NCI-H1694 (cell line): ENCODE measurements at places on chromosomes 3 and 15.

GRCh38 chr15:44711096-44711742 lies at the start of the genes B2M and PATL2:
B2M (plus strand) TSS chr15:44711517; CDS start chr15:44711547, 30 bp downstream.
PATL2 (minus strand) TSS chr15:44711323; CDS start chr15:44676490, 34,833 bp downstream.
- peak; percentile 90 for DNase-seq

GRCh38 chr15:67834581-67835296 lies 5.1 kb downstream of the RNU6-1 start:
- DNase-seq = no peak

GRCh38 chr3:87694678-87695077 lies 364.1 kb downstream of the CGGBP1 start:
- DNase-seq = no peak

GRCh38 chr3:113629584-113630421 lies 66.6 kb downstream of the USF3 start:
- no peak for DNase-seq

DNA sequence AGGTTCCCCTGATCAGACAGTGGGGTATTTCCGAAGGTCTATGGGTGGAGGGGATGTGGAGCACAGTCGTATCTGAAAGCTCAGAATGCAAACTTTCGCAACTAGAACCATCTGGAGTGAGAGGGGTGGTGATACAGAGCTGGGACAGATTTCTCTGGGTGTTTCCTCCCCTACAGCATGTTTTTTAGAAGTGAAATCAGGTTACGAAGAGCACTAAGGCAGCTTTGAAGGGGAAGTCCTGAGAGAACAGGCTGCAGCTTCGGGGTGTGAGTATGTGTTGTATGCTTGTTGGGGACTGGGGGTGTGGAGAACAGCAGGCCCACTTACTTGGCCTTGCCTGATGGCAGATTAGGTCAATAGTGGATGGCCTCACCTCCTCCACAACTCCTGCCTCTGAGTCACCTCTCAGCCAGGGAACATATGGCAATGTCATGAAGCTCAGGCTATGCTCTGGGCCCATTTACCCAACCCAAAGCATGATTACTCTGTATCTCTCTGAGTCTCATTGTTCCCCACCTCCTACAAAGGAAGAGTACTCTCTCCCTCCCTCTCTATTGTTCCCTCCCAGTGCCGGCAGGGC lies 107.2 kb upstream of the RASGRP1 start:
- DNase-seq = no peak

DNA sequence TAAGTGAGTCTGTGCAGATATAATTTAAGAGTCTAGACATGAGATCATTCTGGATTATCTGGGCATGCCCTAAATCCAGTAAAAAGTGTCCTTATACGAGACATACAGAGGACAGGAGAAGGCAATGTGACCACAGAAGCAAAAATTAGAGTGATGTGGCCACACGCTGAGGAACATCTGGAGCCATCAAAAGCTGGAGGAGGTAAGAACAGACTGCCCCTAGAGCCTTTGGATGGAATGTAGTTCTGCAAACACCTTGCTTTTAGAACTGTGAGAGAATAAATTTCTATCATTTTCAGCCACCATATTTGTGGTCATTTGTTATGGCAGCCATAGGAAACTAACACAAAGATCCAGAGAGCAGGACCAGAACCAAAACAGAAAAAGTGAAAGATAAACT lies 41.0 kb downstream of the CD200 start:
- no peak for DNase-seq

DNA sequence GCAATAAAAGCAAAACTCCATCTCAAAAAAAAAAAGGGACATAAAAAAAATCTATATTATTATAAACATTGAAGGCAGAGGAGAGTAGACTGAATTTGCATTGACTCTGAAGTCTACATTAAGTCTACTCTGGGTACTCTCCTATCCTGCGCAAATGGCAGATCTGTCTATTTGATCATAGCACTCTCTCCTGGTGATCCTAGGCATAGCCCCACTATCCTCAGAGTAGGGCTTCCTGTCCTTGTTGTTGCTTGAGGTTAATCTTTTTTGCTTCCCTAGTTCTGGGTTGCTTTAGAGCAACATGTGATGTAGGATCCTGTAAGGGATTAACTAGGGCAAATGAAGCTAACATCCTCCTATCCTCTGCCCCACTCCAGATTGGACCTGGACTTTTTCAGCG lies 82.1 kb upstream of the LRRFIP2 start:
- no peak for DNase-seq

DNA sequence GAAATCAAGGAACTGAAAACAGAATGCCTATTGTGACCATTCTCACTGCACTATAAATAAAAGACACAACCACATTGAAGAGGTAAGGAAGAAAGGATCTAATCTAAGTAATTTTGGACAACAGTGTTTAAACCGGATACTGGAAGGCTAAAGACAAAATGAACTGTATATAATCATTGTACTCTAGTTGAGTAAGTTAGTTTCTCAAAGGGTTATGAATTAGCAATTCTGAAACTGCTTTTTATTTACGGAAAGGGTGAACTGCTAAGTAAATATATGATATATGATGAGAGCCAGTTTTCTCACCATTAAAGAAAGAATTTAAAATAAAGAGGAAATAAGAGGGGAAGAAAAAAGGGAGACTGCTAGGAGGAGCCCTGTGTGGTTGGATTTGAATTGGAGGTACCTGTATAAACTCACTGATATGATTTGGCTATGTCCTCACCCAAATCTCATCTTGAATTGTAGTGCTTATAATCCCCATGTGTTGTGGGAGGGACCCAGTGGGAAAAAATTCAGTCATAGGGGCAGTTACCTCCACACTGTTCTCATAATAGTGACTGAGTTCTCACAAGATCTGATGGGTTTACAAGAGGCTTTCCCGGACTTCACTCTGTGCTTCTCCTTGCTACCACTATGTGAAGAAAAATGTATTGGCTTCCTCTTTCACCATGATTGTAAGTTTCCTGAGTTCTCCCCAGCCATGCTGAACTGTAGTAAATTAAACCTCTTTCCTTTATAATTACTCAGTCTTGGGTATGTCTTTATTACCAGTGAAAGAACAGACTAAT lies 607.7 kb downstream of the PYDC2 start:
- no peak for DNase-seq

DNA sequence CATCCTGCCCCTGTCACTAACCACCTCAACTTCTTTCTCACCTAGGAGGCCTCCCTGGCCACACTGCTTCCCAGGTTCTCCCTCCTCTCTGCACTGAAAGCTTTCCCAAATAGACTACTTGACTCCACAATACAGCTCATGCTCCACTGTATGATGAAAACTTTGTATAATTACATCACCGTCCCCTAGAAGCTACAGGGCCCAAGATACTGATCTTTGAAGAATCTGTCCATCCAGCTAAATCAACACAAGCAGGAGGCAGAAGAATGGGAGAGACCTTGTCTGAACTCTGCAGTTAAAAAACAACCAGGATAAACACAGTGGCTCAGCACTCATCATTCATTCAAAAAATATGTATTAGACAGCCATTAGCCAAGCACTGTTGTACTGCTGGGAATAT lies 26.4 kb upstream of the RPS17 start:
- DNase-seq = no peak

DNA sequence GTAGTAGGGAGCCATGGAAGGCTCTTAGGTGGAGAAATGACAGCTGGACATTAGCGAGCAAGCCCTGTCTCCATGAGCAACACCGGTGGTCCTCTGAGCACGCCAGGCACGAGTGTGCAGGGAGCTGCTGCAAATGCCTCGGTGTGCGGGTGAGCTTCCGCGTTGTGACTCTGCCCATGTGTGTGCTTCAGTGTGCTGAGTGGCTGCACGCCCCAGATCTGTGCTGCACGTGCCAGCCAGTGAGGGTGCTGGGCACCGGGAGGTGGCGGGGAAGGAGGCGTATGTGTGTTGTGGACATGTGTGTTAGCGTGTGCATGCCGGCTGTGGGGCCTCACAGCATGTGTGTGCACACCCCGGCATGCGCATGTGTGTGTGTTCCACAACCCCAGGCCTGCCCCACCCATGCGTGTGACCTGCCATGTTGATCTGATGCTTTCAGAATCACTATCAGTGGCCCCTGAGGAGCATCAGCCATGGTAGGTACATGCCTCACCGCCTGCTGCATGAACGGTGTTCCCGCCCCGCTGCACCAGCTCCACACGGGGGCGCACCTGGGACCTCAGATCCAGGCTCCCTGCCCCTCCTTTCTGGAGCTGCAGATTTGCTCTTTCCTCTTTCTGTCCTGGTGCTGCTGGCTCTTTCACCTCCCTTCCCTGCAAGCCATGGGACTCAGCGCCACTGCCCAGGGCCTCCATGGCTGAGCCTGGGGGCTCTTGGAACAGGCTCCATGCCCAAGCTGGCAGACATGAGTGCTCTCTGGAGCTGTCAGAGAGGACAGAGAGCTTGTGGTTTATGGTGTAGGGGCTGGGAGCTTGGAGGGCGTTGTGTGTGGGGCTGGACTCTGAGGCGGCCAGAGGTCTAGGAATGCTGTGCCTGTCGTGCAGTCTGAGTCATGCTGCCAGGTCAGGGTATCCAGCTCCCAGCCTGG lies 169.4 kb downstream of the TBC1D2B start:
- peak; percentile 64 for DNase-seq

- no peak for DNase-seq
Measured at GRCh38 chr3:24351779-24352469, 142.7 kb downstream of the THRB start.

DNA sequence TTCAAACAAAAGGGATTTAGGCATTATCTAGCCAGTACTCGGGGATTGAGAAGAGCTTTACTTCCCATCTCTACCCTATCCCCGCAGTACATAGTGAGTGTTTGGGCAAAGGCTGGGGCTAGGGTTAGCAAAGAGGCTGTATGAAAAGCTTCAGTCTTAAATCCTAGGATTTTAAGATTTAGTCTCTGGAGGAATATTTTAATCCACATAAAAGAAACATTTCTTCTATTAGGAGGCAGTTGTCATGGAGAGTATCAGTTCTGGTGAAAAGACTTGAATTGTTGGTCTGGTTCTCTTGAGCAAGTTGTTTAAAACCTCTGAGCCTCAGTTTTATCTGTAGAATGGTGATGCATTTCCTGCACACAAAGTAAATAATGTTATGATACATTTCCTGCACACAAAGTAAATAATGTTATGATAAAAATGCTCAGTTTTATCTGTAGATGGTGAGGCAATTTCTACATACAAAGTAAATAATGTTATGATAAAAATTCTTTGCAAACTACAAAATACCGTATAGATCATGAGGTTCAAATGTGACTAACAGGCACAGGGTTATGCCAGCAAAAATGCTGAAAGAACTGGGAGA lies 53.9 kb upstream of the ZBED2 start:
- DNase-seq = no peak

GRCh38 chr3:191320316-191320715 lies 8.9 kb upstream of the CCDC50 start:
- DNase-seq = no peak

DNA sequence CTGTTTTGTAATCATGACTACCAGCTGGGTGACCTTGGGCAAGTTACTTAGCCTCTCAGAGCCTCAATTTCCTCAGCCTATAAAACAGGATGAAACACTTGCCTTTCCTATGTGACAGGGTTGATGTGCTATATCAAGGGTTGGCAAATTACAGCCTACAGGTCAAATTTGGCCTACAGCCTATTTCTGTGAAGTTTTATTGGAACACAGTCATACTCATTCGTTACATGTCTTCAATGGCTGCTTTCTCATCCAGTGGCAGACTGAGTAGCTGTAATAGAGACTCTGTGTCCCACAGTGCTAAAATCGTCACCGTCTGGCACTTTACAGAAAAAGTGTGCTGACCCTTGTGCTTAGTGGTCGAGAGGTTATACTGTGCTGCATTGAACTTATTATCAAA lies 16.6 kb downstream of the ABHD6 start:
- no peak for DNase-seq

GRCh38 chr15:96342406-96343112 lies 12.1 kb downstream of the NR2F2 start:
- no peak for DNase-seq

DNA sequence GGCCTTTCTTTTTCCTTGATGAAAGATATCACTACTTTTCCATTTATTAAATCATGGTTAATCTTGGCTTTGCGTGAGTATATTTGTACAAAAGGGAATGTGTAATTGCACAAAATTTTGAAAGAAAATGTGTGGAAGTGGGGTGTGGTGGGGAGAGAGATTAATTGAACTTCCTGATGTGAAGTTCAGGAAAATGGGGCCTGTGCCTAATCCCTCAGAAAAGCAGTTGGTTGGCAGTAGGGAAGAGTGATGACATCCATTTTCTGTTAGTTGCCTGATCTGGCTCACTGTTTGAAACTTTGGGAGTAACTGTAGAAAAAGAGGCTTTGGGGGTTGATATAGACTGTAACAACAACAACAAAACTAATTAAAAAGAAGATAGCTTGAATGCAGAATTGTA lies 10.8 kb upstream of the IL20RB start:
- no peak for DNase-seq

- DNase-seq = no peak
Measured at GRCh38 chr3:170044795-170045244, 7.0 kb downstream of the GPR160 start.

- no peak for DNase-seq
Measured at GRCh38 chr3:27560484-27561056, 76.4 kb upstream of the SLC4A7 start.

GRCh38 chr3:148280623-148281242 lies 417.0 kb upstream of the AGTR1 start:
- DNase-seq = no peak

GRCh38 chr3:36957862-36958686 lies 13.2 kb upstream of the TRANK1 start:
- DNase-seq = no peak

- DNase-seq = no peak
Measured at GRCh38 chr3:59246719-59247401, 197.0 kb upstream of the CFAP20DC start.

DNA sequence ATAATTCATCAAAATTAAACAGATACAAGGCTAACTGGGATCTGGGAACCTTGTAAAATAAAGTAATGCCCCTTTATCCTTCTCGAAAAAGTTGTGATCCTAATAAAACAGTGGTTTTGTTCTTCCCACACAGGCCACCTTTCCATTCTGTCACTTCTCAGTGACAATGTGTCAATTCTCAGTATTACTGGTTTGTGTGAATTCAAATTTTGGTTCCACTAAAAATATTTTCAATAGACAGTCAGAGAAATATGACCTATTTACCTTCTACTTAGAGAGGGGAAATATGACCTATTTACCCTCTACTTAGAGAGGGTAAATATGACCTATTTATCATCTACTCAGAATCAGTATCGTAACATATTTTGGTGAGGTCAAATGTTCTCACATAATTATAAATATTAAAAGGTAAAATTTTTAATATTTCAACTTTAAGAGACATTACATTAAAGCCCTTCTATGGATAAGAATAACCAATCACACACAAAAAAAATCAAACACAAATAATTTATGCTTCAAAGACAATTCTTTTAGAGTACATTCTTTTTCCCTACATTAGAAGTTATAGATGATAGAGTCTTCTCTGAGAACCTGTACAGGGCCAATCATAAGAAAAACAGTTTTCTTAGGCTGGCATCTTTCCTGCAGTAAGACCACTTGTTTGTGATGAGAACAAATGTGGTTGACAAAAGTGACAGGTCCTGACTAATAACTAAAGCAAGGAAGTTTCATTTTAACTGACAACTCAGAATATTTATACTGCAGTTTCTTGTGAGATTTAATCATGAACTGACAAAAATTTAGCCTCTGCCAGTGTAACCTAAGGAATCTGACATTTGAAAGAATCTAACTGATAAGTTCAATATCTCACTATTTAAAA lies 323.3 kb downstream of the DIPK2A start:
- DNase-seq = no peak
